ENCODE measurements at places on chromosomes 2 and 18. TPM values are rescaled to one million over a fixed set of nuclear protein-coding genes. Genes with fewer than 3 reads are reported as not detected.

DNA sequence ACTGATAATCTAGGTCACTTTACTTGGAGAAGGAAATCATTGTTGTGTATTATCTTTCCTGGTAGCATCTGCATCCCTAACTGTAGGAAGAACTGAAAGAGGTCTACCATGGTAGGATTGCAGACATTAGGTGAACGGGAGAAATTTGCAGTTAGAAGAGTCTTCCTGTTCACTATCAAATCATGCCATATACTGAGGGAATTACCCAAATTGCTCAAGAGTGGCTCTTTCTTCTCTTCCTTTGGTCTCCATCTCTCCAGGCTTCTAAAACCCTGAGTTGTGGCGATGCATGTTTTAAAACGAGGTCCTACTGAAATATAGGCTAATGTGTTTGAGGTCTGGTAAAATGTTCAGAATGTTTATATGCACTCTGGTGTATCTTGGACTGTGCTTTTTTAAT lies 85.3 kb upstream of the HK2 start:
- peaks cover 18% of the 10 kb centered on the region for H3K4me1 ChIP-seq
- no peak overlapping the region for H3K4me3 ChIP-seq
- no peak overlapping the region for H3K27ac ChIP-seq
- H3K27me3 ChIP-seq = peaks cover 5% of the 10 kb centered on the region
- no peaks in the 10 kb centered on the region for H3K36me3 ChIP-seq

DNA sequence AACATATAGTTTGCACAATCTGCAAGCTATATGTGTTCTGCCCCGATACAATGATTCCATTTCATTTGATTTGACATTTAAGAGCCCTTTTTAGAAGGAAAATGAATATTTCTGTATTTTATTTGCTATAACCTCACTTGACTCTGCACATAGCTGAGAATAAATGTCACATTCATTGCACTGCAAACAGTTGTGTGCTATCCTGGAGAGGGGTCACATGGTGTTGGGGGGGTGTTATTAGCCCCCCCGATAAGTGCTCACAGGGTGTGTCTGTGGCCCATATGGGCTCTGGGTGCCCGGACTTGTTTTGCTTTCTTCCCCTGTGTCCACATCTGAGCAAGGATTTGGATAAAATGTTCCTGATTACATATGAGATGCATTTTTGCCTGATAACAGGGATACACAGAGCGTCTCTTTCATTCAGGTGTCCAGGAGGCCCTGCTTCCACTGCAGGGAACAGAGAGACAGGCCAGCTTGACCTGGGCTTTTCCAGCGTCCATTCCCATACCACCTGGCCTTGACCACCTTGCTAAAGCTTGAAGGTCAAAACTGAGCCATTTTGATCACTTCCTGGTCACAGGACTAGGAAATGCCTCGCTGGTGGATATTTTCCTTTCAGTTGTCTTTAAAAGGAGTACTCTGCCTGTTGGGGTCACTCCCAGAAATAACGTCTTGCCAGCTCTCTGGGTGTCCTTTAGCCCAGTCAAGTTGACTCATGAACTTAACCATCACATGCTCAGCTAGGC lies 38.4 kb upstream of the ID2 start:
- H3K27ac ChIP-seq = no peak overlapping the region
- H3K4me1 ChIP-seq = no peaks in the 10 kb centered on the region
- H3K4me3 ChIP-seq = no peak overlapping the region
- no peaks in the 10 kb centered on the region for H3K27me3 ChIP-seq
- no peaks in the 10 kb centered on the region for H3K36me3 ChIP-seq
- no peak for DNase-seq

DNA sequence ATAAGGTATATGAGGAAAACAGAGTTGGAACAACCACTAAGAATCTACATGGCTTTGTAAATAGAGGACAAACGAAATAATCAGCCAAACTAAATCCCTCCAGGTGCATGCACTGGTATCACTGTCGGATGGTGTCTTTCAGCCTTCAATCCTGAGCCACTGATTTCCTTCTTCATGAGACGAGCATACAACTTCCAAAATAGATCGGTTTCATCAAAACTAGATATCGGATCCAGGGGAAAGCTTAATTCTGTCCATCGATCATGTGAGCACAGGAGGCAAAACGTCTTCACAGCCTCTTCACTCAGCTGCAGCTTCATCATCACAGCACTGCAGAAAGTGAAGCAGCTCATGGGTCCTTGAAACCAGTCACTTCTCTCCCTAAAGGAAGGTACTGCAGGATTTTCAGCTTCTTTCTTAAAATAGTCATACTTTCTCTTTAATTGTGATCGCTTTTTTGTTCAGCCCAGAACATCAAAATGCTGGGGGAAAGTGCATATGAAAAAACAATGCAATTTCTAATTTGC lies 80.5 kb downstream of the DTNB start:
- no peaks in the 10 kb centered on the region for H3K27me3 ChIP-seq
- no peak for DNase-seq
- H3K4me3 ChIP-seq = no peak overlapping the region
- H3K36me3 ChIP-seq = no peaks in the 10 kb centered on the region
- no peak overlapping the region for H3K27ac ChIP-seq

The DPYSL5 gene
- total RNA-seq = not detected

- H3K27ac ChIP-seq = no peak overlapping the region
- H3K36me3 ChIP-seq = peaks cover 17% of the 10 kb centered on the region
- H3K4me3 ChIP-seq = no peak overlapping the region
- no peaks in the 10 kb centered on the region for H3K4me1 ChIP-seq
Observed at GRCh38 chr2:45833968-45834344, 182.5 kb downstream of the PRKCE start.

DNA sequence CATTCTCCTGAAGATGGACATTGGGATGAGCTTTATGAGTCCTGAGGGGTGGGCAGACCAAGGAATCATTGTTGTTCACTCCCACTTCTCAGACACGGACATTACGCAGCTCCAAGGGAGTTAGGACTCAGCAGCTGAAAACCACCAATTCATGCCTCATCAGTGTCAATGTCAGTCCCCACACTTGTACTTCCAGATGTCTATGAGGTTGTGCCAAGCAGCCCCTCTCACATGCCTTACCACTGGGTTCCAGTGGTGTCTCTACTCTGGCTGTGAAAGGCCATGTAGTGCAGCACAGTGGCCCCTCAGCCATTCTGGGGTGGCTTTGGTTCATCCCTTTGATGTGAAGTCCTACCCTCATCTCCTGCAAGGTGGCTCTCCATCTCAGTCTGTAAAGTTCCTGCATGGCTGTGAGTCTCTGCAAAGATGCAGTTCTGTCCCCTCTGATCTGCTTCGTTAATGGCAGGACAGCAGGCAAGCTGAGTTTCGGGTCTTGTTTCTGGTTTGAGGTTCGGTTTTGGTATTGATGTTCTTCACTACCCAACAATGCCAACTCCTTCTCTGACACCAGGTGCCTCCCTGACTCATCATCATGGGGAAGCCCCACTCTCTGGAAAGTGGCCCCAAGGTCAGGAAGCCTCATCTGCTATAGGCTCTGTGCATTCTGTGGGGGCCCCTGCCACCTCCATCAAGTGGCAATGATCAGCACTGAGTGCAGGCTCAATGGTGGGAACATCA lies 14.0 kb upstream of the COL6A3 start:
- no peak overlapping the region for H3K27ac ChIP-seq
- peaks cover 21% of the 10 kb centered on the region for H3K4me1 ChIP-seq
- no peak for DNase-seq

The CFAP210 gene
- 0.94 TPM for total RNA-seq

DNA sequence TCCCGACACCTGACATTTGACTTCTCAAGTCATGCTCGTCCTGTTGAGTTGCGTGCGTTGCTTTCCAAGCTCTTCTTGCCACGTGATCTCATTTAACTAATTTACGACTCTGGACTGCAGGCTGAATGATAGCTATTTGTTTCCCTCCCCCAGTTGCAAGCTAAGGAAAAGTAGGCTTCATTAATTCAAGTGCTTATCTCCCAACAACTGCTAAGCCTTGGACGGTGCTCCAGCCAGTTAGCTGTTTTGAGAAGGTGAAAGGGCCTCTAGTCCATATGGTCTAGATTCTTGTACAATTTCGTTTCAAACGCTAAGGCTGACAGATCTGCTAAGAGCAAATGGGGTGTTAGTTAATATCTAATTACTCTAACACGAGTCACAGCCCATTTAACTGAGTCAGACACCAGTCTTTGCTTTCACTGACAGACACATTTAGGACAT lies 21.1 kb downstream of the GPR45 start:
- DNase-seq = no peak
- H3K36me3 ChIP-seq = peaks cover 38% of the 10 kb centered on the region
- no peak overlapping the region for H3K4me3 ChIP-seq
- no peaks in the 10 kb centered on the region for H3K27me3 ChIP-seq

DNA sequence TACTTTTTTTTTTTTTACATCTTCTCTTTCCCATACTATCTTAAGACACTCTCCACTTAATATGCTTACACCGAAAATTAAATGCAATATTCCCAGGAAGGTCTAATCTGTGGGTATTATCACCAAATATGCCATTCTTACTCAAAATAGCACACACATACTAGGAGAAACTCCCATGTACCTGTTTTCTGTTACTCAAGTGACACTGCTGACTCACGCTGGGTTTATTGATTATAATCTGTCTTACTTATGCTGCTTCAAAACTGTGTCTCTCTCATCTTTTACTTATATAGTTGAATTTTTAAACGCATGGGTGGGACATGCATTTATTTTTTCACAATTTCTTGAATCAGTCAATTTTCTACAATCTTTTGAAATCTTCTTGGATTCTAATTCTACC lies 29.9 kb downstream of the MRPL19 start:
- peaks cover 3% of the 10 kb centered on the region for H3K4me1 ChIP-seq
- peaks cover 9% of the 10 kb centered on the region for H3K36me3 ChIP-seq
- no peak overlapping the region for H3K4me3 ChIP-seq
- no peaks in the 10 kb centered on the region for H3K27me3 ChIP-seq
- DNase-seq = no peak

The POU3F3 gene
- 35.5 TPM for total RNA-seq

DNA sequence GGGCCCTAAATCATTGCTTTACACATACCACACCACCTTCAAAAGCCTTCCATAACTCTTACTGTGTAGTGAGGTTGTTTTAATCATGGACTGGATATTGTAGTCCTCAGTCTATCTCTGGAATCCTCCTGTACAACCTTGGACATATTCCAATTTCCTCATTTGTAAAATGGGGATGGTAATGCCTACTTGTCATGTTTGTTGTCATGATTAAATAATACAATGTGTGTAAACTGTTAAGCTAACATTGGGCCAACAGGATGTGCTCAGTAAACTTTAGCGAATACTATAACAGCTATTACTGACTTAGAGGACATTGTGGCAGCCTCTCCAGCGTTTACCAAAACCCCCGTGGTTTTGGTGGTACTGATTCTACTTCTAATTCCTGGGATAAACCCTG lies 74.7 kb upstream of the PTPRM start:
- H3K4me3 ChIP-seq = no peak overlapping the region
- H3K27me3 ChIP-seq = peaks cover 61% of the 10 kb centered on the region
- no peak overlapping the region for H3K27ac ChIP-seq
- no peaks in the 10 kb centered on the region for H3K4me1 ChIP-seq

DNA sequence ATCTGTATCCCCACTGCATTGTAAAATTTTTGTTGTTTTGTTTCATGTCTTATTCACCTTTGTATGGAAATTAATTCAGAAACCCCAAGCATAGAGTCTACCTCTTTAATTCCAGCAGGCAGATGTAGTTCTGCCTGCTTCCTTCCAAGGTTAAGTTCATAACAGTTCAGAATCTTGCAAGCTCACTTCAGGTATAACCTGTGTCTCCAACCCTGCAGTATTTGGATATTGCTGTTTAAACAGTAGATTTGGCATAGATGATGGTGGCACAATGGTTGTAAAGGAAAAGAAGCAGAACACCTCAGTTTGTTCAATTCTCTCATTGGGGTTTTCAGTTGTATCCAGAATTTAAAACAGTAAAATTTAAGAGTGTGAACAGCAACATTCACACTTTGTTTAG lies 21.2 kb downstream of the SULT1C2 start:
- peaks cover 33% of the 10 kb centered on the region for H3K27me3 ChIP-seq
- H3K27ac ChIP-seq = no peak overlapping the region
- H3K4me1 ChIP-seq = peaks cover under 1% of the 10 kb centered on the region
- DNase-seq = no peak
- H3K4me3 ChIP-seq = no peak overlapping the region

- H3K27me3 ChIP-seq = no peaks in the 10 kb centered on the region
- H3K4me3 ChIP-seq = no peak overlapping the region
- H3K27ac ChIP-seq = peak overlapping the region; percentile 27
Observed at GRCh38 chr2:207251573-207252192, 85.9 kb upstream of the KLF7 start.

- H3K27me3 ChIP-seq = peaks cover 21% of the 10 kb centered on the region
- no peak overlapping the region for H3K4me3 ChIP-seq
- no peak overlapping the region for H3K27ac ChIP-seq
- H3K36me3 ChIP-seq = no peaks in the 10 kb centered on the region
Observed at GRCh38 chr2:177106212-177106611, 106.4 kb upstream of the HNRNPA3 start.

The CAPN14 gene
- 0.24 TPM for total RNA-seq

DNA sequence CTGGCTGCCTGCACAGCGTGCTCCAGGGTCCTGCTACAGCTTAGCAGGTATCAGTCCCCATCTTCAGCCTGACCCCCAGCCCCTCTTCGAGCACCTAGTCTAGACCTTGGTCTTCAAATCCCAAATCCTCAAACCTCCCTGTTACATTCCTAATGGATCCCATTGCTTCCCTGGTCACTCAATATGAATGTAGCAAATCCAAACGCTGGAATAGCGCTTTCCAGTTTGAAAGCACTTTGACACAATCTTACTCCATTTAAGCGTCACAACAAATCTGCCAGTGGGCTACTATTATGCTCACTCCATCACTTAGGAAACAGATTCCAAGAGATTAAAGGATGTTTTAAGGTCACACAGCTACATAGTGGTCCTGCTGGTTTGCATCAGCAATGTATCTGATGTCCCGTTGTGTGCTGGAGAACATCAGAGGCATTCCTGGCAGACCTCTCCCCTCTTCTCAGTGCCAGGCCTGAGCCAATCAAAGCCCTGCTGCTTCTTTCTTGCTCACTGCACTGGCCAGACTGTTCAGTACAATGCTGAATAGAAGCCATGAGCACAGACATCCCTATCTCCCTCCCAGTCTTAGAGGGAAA lies 11.1 kb upstream of the INO80C start:
- H3K4me1 ChIP-seq = peaks cover 42% of the 10 kb centered on the region
- H3K4me3 ChIP-seq = no peak overlapping the region
- no peaks in the 10 kb centered on the region for H3K27me3 ChIP-seq
- no peak overlapping the region for H3K27ac ChIP-seq

DNA sequence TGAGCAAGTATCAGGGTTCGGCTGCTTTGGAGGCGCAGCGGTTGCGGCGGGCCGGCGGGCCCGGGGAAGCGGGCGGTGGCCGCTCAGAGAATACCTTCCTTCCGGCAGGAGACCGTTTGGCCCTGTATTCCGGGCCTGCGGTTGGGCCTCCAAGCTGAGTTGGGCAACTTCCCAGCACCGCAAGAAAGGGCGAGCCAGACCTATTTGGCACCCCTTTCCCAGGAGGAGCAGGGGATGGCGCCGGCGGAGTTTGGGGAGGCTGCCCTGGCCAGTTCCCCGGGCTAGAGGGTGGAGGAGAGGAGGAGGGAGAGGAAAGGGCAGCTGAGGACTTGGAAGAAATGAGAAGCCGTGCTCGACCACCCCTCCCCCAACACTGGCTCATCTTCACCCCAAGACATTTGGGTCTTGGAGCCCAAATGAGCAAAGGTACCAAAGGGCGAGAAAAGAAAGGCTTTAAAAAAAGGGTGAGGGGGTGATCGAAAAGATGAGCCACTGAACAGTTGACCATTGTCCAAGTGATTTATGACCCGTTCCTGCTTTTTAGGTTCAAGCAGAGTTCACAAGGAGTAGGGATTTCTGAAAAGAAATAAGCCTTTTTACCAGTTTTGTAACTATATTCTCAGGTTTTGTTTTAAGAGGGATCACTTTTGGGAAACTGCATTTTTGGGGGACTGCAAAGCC lies 8.4 kb downstream of the HOXD3 start:
- no peaks in the 10 kb centered on the region for H3K36me3 ChIP-seq
- no peak for DNase-seq
- peaks cover 5% of the 10 kb centered on the region for H3K4me1 ChIP-seq
- no peak overlapping the region for H3K4me3 ChIP-seq

Data from osteocyte (in vitro differentiated cells).